ENCODE measurements at places on chromosomes 6 and 20. TPM values are rescaled to one million over a fixed set of nuclear protein-coding genes. Genes with fewer than 3 reads are reported as not detected.

PDE10A gene
- 23.7 TPM for total RNA-seq

DNA sequence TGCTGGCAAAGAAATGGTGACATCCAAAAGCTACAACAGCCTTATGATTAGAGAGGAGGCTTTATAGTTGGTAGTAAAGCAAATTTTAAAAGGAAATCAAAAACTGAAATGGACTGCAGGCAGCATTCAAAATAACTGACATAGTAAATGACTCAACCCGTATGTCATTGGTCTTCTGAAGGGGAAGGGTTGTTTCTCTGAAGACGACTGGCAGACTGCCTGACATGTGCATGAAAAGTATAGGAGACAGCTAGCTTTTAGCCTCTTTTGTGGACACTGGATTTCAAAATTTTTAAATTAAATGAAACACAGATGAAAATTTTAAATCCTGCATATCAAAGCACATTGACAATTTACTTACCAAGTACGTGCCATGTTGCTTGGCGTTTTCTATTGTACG is 90.7 kb downstream of the TRMT6 start:
- no peak for DNase-seq

DNA sequence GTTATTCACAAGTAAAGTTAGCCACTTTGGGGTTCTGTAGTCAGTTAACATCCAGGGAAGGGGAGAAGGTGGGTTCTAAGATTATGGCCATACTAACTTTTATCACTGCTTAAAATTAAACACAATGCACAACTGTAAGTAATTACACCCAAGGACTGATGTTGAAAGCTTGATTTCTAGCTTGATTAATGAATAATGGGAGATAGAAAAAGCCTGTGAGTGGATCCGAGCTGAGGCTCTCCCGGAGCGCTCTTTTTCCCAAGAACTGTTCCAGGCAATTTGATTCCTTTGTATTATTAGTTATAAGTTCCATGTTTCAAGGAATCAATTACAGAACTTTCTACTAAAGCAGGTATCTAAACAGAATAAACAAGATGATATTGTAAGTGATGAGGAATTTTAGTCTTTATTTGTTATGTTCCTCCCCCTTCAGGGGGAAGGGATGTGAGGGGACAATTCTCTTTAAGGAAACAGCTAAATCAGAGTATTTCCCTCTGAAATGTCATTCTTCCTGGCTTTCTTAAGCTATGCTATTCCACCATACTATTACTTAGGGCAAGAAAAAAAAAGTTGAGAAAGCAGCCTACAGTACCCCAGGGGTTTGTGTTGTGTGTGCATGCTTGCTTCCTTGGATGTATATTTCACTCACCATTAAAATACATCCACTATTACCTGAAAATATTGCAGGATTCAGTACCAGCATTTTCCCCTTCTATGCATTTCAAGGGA is 3.8 kb downstream of the TSHZ2 start:
- no peak for DNase-seq

DNA sequence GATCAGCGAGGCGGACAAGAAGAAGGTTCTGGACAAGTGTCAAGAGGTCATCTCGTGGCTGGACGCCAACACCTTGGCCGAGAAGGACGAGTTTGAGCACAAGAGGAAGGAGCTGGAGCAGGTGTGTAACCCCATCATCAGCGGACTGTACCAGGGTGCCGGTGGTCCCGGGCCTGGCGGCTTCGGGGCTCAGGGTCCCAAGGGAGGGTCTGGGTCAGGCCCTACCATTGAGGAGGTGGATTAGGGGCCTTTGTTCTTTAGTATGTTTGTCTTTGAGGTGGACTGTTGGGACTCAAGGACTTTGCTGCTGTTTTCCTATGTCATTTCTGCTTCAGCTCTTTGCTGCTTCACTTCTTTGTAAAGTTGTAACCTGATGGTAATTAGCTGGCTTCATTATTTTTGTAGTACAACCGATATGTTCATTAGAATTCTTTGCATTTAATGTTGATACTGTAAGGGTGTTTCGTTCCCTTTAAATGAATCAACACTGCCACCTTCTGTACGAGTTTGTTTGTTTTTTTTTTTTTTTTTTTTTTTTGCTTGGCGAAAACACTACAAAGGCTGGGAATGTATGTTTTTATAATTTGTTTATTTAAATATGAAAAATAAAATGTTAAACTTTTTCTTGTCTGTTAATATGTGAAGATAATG is 2.2 kb downstream of the HSPA1B start:
- DNase-seq: no peak

DNA sequence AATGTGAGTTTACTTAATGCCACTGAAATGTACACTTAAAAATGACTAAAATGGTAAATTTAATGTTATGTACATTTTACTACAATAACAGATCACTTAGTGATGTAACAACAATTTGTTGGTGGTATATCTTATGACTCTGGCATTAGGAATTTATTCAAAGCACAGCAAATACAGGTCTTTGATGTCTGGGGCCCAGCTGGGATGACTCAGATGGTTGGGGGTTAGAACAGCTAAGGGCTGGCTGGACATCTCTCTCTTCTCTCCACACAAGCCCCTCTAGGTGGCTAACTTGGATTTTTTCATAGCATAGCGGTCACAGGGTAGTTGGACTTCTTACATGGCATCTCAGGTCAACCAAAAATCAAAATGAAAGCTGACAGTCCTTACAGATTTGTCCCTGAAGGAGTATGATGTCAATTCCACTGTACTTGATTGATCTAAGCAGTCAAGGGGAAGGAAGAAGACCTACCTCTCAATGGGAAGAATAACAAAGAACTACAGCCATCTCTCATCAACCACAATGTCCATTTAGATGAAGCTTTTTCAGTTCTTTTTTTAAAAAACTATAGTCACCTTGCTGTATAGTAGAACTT is 37.5 kb upstream of the LCA5 start:
- peak; percentile 36 for DNase-seq

- no peak for DNase-seq
Measured at GRCh38 chr20:47749339-47749738, 35.9 kb downstream of the SULF2 start.

DNA sequence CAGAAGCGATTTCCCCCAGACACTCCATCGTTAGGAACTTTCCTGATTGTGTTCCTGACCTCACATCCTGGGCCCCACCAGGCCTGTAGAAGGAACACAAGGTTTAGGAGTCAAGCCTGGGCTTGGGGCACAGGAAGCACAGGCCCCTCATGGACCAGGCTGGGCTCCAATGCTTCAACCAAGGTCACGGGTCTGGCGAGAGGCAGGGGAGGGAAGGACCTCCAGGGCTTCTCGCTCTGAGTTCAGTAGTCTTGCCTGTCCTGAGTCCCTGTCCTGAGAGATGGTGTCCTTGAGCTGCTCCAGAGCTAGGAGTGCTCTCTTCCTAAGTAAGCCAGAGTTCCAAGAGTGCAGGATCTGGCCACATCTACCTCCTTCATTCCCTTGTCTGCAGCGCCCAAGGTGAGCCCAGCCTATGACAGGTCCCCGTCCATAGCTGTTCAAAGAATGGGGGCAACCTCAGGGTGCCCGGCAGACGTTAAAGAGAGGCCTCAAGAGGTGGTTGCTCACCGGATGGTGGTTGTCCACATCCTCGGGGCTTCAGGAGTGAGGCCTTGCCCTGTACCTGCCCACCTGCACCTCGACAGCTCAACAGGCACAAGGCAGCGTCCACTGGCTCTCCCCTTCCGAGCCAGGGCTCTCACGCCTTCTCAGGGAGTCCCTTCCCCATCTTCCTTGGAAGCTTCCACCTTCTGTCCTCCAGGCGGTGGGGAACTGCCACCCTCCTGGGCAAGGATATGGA is 1.6 kb upstream of the TUBB1 start:
- no peak for DNase-seq

DNA sequence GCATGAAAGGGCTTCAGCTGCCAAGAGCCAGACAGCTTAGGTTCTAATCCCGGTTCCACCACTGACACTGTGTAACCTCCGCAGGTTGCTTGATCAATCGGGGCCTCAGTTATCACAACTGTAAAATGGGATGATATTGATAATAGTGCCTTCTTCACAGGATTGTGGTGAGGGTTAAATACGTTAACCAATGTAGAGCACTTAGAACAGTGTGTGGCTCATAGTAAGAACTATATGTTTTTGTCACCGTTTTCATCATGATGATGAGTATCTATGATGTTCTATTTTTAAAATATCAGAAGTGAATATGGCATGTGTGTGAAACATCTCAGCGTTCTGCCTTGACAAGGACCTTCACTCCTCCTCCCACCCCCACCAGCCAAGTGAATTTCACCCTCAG is 10.3 kb upstream of the MAPK13 start:
- DNase-seq: no peak

- no peak for DNase-seq
Measured at GRCh38 chr6:84448331-84448730, 220.9 kb upstream of the CEP162 start.

- no peak for DNase-seq
Measured at GRCh38 chr6:14513496-14514393, 396.2 kb downstream of the CD83 start.

ADIG gene
- not detected for total RNA-seq

RBM24 gene
- total RNA-seq: 1.1 TPM

RING1 gene
- 58.9 TPM for total RNA-seq

GRCh38 chr6:149046164-149046821 is 271.2 kb upstream of the TAB2 start:
- no peak for DNase-seq

GRCh38 chr6:40804905-40805304 is 217.7 kb upstream of the LRFN2 start:
- DNase-seq: no peak

LKAAEAR1 gene
- not detected for total RNA-seq

KIF3B gene
- total RNA-seq: 51.2 TPM

- DNase-seq: no peak
Measured at GRCh38 chr6:51648236-51648635, 439.2 kb downstream of the PKHD1 start.

DACT2 gene
- not detected for total RNA-seq

EHMT2 gene
- total RNA-seq: 131 TPM

SMOC2 gene
- 0.73 TPM for total RNA-seq

POU5F1 gene
- total RNA-seq: 32.7 TPM

SMPDL3A gene
- 1.8 TPM for total RNA-seq

- no peak for DNase-seq
Measured at GRCh38 chr20:50715694-50716093, 15.7 kb upstream of the PARD6B start.

HLA-DOB gene
- 0.97 TPM for total RNA-seq

DNA sequence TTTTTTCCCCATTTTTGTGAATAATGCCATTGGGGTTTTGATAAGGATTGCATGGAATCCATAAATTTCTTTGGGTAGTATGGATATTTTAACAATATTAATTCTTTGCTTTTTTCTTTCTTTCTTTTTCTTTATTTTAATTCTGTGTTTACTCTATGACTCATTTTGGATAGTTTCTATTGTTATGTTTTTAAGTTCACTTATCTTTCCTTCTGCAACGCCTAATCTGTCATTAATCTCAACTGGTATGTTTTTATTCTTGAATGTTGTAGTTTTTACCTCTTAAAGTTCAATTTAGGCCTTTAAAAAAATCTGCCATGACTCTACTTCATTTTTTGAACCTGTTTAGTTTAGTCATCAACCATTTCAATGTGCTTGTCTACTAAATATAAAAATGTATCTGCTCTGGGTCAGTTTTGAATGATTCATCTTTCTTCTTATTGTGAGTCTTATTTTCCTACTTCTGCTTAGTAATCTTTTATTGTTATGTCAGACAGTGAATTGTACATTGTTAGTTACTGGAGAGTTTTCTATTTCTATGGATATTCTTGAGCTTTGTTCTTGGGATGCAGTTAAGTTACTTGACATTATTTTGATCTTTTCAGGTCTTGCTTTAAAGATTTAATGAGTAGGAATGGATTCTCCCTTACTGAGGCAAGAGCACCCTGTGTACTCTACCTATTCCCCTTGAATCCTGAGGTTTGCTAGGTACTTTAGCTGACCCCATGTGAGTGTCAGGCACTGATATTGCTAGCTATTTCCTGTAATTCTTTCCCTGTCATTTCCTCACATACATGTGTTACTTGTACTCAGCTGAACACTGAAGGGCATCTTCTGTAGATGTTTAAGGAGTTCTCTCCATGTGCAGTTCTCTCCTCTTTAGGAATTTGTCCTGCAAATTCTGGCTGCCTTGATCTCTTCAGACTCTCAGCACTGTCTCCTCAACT is 104.2 kb downstream of the TFAP2B start:
- no peak for DNase-seq

RSPO4 gene
- total RNA-seq: not detected

IL17F gene
- not detected for total RNA-seq

DNA sequence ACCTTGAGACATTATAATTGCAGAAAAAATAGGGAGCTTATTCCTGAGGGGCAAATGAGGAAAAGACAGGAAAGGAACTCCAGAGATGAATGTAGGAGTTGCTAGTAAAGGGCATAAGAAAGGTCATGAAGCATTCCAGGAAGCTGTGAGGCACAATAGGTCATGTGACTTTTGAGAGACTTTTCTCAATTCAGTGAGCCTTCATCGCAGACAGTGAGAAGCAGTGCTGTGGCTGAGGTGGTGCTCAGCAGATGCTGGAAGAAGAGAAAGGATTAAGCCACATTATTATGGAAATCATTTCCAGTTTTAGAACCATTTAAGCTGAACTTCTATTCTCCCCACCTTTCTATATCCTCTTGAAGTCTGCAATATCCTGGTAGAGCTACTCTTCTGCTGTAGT is 4.1 kb downstream of the SPTLC3 start:
- no peak for DNase-seq

- no peak for DNase-seq
Measured at GRCh38 chr6:30684386-30685156, 1.9 kb downstream of the PPP1R18 start.

DNA sequence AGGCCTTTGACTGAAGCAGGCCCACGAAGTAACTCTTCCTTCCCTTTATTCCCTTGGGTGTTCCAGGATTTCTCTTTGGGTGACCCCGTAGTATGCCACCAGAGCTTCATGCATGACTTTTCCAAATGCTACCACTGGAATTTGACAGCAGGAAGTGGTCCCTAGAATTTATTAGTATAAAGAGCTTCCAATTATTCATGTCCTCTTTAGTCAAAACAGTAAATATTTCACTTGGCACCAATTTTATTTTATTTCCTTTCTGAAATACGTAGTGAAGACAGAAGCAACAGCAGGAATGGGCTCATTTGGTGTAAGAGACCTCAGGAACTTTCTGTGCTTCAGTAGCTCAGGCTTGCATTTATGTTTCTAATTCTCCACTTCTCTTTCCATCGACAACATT is 151.3 kb downstream of the LCA5 start:
- no peak for DNase-seq

OR12D1 gene
- total RNA-seq: not detected

- no peak for DNase-seq
Measured at GRCh38 chr6:150987371-150987828, 121.9 kb downstream of the MTHFD1L start.

DNA sequence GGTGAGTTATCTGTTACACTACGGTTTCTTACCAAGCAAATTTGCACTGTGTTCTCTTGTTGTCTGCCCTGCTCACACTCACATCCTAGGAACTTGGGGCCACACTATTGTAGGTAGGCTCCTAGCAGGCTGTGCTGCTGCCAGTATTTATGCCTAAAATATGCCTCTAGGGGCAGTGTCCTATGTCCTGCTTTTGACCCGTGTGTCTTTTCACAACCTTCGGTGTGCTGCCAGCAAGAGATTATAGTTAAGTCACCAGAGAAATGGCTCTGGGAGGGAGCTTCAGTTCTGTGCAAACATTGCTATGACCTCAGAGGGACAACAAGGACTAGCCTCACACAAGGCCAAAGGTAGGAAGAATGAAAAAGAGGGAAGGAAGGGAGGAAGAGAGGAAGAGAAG is 8.9 kb upstream of the TAAR5 start:
- DNase-seq: peak; percentile 30

Data from Calu3 (cell line).